CD8-positive, alpha-beta T cell (primary cell): ENCODE measurements at places on chromosomes 4 and X. TPM values are rescaled to one million over a fixed set of nuclear protein-coding genes. Genes with fewer than 3 reads are reported as not detected.
A peak's percentile ranks its signal among the peaks of the same experiment; 100 is the strongest.

DNA sequence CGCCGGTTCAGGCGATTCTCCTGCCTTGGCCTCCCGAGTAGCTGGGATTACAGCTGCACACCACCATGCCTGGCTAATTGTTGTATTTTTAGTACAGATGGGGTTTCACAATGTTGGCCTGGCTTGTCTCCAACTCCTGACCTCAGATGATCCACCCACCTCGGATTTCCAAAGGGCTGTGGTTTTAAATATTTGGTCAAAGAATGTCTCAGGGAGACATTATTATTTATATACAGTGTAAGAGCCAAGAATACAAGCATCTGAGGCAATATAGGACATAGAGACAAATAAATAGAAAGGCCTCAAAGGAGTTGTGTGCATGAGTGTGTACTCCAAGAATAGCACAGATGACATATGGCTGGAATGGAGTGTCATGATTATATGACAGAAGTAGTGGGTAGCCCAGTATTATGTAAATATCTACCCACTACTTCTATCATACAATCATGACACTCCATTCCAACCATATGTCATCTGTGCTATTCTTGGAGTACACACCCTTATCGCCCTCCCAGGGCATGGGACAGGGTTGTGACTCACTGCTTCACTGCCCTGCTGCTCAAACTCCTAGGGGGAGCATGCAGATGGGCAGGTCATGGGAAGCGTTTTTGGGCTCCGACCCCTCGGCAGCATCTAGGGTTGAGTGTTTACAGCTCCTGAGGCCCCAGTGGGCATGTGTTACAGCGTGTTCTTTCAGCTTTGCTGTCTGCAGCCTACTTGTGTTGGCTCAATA is 1649.8 kb upstream of the PCDH10 start:
- no peak for DNase-seq

GRCh38 chr4:19033816-19034733 is 1012.5 kb upstream of the LCORL start:
- DNase-seq, result no peak

DNA sequence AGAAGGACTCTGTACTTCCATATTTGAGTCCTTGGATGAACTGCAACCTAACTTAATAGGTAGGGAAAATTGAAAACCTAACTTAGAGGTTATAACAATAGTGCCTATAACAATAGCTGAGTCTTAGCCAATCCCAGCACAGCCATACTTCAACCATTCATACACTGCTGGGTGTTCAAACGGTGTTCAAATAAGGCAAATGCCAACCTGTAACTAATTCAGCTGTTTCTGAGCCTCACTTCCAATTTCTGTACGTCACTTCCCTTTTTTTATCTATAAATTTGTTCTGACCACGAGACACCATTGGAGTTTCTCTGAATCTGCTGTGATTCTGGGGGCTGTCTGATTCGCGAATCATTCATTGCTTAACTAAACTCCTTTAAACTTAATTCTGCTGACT is 9.6 kb upstream of the GRSF1 start:
- DNase-seq, result no peak

GRCh38 chrX:123626962-123627361 is 105.9 kb downstream of the THOC2 start:
- no peak for DNase-seq

DNA sequence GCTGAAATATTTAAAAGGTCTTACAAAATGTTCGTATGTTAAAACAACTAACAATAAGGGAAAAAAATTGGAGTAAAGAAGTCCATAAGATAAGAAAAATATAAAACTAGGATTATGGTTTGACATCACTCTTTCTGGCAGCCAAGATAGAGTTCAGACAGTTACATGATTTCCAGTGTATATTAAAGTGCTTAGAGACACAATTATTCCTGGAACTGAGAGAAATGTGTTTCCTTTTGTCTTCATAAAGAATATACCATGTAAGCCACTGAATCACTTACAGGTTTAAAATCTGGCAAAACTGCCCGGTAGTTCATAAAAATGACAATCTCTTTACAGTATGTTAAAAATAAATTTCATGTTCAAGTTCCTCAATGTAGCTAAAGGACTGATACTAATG is 538.7 kb upstream of the ATOH1 start:
- no peak for DNase-seq

DNA sequence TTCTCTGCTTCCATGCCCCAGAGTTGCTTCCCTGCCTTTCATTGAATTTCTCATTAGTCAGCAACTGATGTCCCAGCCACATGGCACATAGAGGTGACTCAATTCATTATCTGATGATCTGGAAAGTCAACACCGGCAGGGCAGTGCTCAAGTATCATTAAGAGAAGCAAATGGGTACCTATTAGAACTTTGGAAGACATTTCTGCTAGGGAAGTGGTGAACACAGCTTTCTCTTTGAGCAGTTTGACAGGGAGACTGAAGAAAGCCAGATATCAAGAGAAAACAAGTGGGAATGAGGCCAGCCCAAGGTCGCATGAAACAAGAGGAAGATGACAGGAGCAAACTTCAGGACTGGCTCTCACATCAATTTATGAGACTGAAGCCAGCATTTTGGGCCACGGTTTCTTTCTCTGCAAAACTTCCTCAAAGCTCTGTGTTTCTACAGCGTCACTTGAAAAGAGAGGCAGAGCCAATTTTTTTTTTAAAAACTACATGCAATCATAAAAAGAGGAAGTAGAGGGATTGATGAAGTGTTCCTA is 108.3 kb upstream of the RPS6KA3 start:
- DNase-seq, result no peak

- no peak for DNase-seq
Measured at GRCh38 chrX:9746148-9746888, 19.3 kb downstream of the GPR143 start.

- no peak for DNase-seq
Measured at GRCh38 chr4:12949719-12950490, 534.2 kb downstream of the RAB28 start.

GRCh38 chr4:35138449-35138848 is 1105.9 kb downstream of the ARAP2 start:
- no peak for DNase-seq

DNA sequence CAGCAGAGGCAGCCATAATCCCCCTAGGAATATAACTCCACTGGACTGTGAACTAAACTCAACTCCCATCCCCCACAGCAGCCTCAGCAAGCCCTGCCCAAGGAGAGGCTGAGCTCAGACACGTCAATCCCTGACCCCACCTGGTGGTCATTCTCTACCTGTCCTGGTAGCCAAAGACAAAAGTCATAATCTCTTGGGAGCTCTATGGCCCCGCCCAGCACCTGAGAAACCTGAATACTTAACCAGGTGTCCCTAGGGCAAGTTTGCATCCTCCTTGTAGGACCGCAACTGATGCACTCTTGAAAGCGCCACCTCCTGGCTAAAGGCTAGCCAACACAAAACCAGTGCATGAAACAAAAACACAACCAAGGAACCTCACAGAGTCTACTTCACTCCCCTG is 18.4 kb downstream of the CT47B1 start:
- DNase-seq, result no peak

DNA sequence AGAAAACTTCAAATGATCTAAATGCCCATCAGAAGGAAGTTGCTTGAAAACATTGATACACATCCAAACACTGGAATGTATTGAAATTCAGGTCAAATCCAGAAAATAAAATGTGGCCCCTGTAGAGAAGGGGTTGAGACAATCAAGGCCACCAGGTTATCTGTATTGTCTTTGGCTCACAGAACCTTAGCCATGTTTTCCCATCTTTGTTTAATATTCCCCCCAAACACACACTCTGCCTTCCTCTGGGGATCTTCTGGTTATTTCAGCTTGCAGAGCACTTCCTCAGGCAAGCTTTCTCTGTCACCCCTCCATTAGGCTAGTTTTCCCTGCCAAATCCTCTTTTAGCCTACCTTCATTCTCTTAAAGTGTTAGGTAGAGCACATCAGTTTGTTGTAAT is 30.5 kb downstream of the PAGE2 start:
- no peak for DNase-seq

GRCh38 chr4:23279377-23279986 is 586.7 kb downstream of the GBA3 start:
- DNase-seq, result no peak

GRCh38 chrX:78643096-78643495 is 16.0 kb downstream of the RTL3 start:
- no peak for DNase-seq

DNA sequence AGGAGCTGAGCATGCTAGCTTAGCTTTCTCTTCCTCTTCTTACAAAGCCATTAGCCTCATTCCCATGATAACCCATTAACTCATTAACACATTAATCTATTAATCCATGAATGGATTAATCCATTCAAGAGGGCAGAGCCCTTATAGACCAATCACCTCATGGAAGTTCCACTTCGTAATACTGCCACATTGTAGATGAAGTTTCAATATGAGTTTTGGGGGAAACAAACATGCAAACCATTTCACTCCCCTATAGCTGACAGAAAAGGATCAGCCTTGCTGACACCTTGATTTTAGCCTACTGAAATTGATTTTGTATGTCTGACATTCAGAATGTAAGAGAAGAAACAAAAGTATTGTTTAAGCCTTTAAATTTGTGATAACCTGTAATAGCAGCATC is 251.8 kb upstream of the GALNTL6 start:
- no peak for DNase-seq

DNA sequence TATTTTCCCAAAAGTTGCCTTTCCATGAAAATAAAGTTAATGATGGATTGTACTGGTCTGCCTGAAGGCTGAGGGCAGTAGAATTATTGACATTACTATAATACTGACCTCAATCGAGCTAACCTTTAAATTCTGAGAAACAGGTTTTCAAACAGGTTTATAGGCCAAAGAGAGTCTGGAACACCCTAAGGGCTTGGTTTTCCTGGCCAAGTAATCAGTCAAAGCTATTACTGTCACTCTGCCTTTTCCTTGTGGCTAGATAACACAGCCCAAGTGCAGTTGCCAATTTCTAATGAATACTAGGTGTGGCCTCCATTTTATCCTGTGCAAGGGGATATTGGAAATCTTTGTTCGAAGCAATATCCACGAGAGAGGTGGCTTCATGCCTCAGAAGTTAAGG is 75.2 kb downstream of the INTS12 start:
- no peak for DNase-seq

GRCh38 chr4:167715176-167715575 is 377.2 kb upstream of the ANXA10 start:
- no peak for DNase-seq

DNA sequence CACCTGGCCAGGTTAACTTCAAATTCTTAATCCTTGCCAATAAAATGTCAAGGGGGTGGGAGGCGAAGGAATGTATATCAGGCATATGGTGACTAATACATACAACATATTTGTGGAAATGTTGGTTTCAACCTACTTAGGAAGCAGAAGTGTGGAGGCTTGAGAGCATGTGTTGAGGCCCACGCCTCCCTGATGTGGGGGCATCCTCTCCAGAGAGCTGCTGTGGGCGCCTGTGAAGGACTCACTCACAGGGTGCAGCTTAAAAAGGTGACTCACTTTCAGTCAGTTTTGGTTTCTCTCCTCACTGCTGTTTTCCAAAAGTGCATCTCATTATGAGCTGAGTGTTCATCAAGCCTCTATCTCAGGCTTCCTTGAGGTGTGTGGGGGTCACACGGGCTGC is 27.5 kb downstream of the LNX1 start:
- DNase-seq, result no peak

DNA sequence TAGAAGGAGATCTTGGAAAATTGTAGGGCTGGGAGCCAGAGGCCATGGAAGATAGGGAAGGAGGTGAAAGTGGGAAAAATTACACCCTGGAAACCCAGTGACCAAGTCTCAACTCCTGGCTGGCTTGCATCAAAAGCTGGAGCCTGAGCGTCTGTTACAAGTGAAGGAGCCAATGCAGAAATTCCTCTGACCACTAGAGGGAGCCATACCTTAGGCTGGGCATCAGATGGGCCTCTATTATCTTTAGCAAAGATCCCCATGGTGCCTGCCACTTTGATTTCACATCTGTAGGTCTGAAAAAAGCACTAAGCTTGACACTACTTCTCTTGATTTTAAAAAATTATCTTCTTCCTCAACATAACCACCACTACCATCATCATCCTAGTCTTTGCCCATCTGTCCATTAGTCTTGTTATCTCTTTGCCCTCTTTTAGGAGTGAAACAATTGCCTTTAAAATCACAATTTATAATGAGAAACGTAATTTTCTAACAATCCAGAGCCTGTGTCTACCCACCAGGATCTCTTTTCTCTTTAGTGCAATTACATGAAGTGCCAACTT is 62.9 kb downstream of the ANAPC4 start:
- DNase-seq, result peak; percentile 21

DNA sequence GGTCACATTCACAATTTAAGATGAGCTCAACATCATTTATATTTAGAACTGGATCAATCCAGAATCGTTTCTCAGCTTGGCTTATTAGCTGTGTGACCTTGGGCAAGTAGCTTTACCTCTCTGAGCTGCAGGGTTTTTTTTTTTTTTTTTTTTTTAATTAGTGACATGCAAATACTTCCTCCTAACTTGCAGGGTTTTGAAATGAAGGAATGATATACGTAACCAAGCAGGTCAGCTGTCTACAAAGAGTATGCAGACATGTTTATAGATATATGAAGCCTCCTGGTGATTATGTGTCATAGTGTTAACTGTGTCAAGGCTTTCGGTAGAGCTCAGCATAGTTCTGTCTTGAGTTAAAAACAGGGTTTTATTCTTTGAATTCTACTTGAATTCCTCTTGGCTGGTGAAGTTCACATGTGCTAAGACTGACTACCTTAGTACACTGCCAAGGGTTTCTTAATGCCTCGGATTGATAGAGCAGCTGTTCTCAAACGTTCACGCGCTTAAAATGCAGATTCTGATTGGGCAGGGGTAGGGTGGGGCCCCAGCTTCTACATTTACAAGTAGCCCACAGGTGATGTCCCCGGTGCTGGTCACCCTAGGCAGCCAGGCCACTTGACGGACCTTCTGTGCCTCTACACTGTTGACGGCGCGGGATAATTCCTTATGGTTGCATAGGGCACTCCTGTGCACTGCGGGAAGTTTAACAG is 654 bp upstream of the STS start:
- no peak for DNase-seq

- DNase-seq, result no peak
Measured at GRCh38 chr4:5805270-5805669, 87.6 kb downstream of the CRMP1 start.

DNA sequence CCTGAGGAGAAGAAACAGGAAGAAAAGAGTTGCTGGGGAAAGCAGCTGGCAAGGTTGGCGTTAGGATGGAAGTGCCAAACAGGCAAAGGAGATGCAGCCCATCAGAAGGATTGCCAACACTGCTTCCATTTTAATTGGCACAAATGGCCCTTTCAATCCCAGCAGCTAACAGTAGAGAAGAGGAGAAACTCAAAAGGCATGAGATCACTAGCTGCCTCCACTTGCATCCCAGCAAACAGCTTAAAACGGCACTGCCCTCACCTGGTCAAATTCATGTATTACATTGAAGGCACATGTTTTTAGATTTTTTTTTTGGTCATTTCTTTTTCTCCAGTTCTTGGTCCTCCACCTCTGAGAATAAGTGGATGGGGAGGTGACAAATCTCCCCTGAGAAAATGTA is 14.9 kb upstream of the LOC101059915 start:
- DNase-seq, result peak; percentile 61

GRCh38 chr4:84877051-84877833 is 89.2 kb downstream of the WDFY3 start:
- no peak for DNase-seq

GRCh38 chr4:43564107-43564506 is 671.6 kb downstream of the GRXCR1 start:
- no peak for DNase-seq

The TNIP2 gene
- 50.9 TPM for total RNA-seq

The IL13RA1 gene
- total RNA-seq, result not detected

The GABRB1 gene
- total RNA-seq, result not detected

The TMPRSS11F gene
- total RNA-seq, result not detected

The TBX22 gene
- not detected for total RNA-seq

The MXRA5 gene
- not detected for total RNA-seq

The RAB41 gene
- total RNA-seq, result not detected

The FAM47B gene
- total RNA-seq, result not detected

The ATP2B3 gene
- not detected for total RNA-seq

The NIPAL1 gene
- total RNA-seq, result 0.64 TPM

The IQCM gene
- not detected for total RNA-seq
